ENCODE measurements at places on chromosomes 1 and 21.

DNA sequence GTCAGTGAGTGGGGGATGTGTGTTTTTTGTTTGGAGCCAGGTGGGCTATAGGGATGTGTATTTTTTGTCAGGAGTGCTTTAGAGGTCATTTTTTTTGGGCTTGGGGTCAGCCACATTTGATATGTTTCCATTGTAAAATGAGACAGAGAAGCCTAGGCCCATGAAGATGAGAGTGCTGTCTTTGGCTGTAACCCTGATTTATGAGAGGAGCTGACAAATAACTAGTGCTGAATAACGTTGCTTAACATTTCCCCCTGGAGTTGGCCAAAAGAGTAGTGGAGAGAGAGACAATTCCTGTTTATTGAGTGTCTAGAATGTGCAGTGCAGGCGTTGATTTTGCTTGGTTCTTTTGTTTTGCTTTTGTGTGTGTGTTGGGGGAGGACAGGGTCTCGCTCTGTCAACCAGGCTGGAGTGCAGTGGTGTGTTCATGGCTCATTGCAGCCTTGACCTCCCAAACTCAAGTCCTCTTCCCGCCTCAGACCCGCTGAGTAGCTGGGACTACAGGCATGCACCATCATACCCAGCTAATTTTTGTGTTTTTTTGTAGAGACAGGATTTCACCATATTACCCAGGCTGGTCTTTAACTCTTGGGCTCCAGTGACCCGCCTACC is 64.7 kb downstream of the S1PR1 start:
- no peaks in the 10 kb centered on the region for H3K27me3 ChIP-seq
- no peak overlapping the region for H3K4me3 ChIP-seq
- no peak for DNase-seq
- no peak overlapping the region for H3K27ac ChIP-seq
- H3K36me3 ChIP-seq, result no peaks in the 10 kb centered on the region

GRCh38 chr1:216621536-216621935 is 101.7 kb downstream of the ESRRG start:
- no peak for DNase-seq
- H3K27ac ChIP-seq, result no peak overlapping the region
- no peak overlapping the region for H3K4me3 ChIP-seq
- H3K36me3 ChIP-seq, result no peaks in the 10 kb centered on the region
- H3K4me1 ChIP-seq, result no peaks in the 10 kb centered on the region

DNA sequence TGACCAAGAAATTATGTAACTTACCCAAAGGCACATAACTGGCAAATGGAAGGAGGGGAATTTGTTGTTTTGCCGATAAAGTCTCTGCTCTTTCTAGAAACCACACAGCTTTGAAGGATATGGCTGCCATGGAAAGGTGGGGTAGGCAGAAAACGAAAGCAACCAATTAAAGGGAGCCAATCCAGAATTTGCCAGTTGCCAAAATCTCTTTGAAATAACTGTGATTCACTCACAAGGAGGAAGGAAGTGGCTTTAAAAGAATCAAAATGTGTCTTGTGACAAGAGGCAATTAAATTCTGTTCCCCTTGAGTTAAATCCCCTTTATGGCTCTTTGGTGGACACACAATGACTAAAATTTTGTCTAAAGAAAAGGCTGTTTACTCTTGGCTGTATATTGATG is 61.2 kb upstream of the CCDC190 start:
- H3K4me1 ChIP-seq, result no peaks in the 10 kb centered on the region
- H3K27me3 ChIP-seq, result no peaks in the 10 kb centered on the region
- H3K36me3 ChIP-seq, result no peaks in the 10 kb centered on the region

DNA sequence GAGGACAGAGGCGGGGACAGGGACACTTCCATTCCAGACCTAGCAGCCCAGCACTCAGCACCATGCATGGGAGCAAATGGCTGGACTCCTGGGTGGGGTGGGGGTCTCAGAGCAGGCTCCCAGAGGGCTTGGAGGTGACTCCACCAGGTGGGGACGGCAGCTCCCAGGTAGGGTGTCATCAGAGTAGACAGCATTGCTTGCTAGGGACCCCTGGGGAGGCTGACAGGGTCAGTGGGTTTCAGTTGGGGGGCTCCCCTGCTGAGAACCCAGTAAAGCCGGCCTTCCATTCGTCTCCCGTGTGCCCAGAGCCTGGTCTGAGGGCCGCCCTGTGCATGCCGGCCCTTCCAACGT is 4.8 kb upstream of the GJC2 start:
- no peaks in the 10 kb centered on the region for H3K27me3 ChIP-seq
- no peak overlapping the region for H3K4me3 ChIP-seq
- DNase-seq, result no peak
- H3K27ac ChIP-seq, result no peak overlapping the region

GRCh38 chr1:201559679-201560162 is 20.8 kb downstream of the NAV1 start:
- H3K4me3 ChIP-seq, result no peak overlapping the region
- H3K27me3 ChIP-seq, result no peaks in the 10 kb centered on the region
- peak; percentile 49 for DNase-seq
- H3K4me1 ChIP-seq, result no peaks in the 10 kb centered on the region
- H3K36me3 ChIP-seq, result no peaks in the 10 kb centered on the region

GRCh38 chr1:247415423-247416361 is at the start of gene NLRP3:
Gene NLRP3 (plus strand): TSS chr1:247416173. CDS start chr1:247418801, 2,628 bp downstream.
- peak within 1 kb of the TSS; percentile 64 for H3K27ac ChIP-seq
- H3K27me3 ChIP-seq, result no peaks in the 10 kb centered on the region
- DNase-seq, result peak; percentile 60
- no peaks in the 10 kb centered on the region for H3K36me3 ChIP-seq
- H3K4me1 ChIP-seq, result peaks cover 53% of the 10 kb centered on the region

DNA sequence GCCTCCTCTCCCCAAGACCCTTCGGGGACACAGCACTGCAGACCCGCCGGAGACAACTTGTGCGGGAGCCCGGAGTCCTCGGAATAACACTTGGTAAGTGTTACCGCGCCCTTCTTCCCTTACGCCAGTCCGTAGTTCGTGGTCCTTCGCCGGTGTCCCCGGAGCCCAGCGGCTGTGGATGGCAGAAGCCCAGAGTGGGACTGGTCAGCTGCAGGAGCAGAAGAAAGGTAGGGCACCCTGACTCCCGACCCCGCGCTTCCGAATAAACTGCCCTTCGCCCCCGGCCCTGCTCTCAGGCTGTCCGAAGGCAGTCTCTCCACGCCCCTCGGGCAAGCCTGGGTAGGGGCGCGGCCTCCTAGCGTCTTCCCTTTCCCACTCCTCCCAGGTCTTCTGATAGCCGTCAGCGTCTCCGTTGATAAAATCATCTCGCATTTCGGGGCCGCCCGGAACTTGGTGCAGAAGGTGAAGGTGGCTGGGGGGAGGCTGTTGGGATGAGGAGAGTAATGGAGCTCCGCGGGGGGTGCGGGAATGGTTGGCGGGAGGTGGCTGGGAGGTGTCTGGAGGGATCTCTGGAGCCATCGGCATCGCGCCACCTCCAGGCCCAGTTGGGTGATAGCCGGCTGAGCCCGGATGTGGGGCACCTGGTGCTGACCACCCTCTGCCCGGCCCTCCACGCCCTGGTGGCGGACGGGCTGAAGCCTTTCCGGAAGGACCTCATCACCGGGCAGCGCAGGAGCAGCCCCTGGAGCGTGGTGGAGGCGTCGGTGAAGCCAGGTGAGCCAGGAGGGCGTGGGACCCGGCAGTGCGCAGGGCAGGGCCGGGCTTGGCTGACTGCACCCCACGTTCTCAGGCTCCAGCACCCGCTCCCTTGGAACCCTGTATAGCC is 4.3 kb downstream of the RUSC1 start:
- H3K36me3 ChIP-seq, result peaks cover 2% of the 10 kb centered on the region
- DNase-seq, result peak; percentile 51
- H3K27me3 ChIP-seq, result no peaks in the 10 kb centered on the region
- peak overlapping the region; percentile 91 for H3K4me3 ChIP-seq
- peak overlapping the region; percentile 96 for H3K27ac ChIP-seq

GRCh38 chr1:155278689-155279160 is 1.5 kb downstream of the HCN3 start:
- H3K4me3 ChIP-seq, result no peak overlapping the region
- no peaks in the 10 kb centered on the region for H3K27me3 ChIP-seq
- H3K4me1 ChIP-seq, result peaks cover 27% of the 10 kb centered on the region
- H3K27ac ChIP-seq, result peak overlapping the region; percentile 10
- no peaks in the 10 kb centered on the region for H3K36me3 ChIP-seq
- no peak for DNase-seq

GRCh38 chr1:184740344-184740743 is 14.3 kb downstream of the EDEM3 start:
- no peak for DNase-seq
- H3K27ac ChIP-seq, result no peak overlapping the region
- no peak overlapping the region for H3K4me3 ChIP-seq
- peaks cover 36% of the 10 kb centered on the region for H3K4me1 ChIP-seq

GRCh38 chr21:28537371-28538079 is 455.2 kb downstream of the LTN1 start:
- no peaks in the 10 kb centered on the region for H3K36me3 ChIP-seq
- no peak overlapping the region for H3K4me3 ChIP-seq
- no peaks in the 10 kb centered on the region for H3K4me1 ChIP-seq
- H3K27me3 ChIP-seq, result no peaks in the 10 kb centered on the region
- no peak for DNase-seq
- H3K27ac ChIP-seq, result no peak overlapping the region

- no peak overlapping the region for H3K4me3 ChIP-seq
- no peaks in the 10 kb centered on the region for H3K4me1 ChIP-seq
- H3K27me3 ChIP-seq, result no peaks in the 10 kb centered on the region
- H3K27ac ChIP-seq, result no peak overlapping the region
These were observed 478.1 kb downstream of the TTLL7 start for GRCh38 chr1:83520797-83521196.

DNA sequence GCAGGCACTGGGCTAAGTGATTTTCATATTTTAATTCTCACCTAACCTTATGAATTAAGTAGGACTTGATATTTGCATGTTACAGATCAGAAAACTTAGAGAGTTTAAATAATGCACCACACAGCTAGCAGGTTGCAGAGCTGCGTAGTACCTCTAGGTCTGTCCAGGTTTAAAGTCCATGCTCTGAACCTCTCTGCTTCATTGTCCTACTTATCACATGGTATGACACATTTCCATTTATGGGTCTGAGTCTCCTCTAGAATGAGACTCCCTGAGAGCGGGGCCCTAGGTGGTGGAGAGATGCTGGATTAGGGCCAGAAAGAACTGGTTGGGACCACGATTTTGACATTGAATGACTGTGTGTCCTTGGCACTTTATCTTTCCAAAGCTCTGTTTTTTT is 102.5 kb upstream of the USP24 start:
- no peaks in the 10 kb centered on the region for H3K27me3 ChIP-seq
- no peak for DNase-seq
- no peak overlapping the region for H3K4me3 ChIP-seq

GRCh38 chr21:46210378-46211136 is 18.0 kb downstream of the LSS start:
- no peaks in the 10 kb centered on the region for H3K4me1 ChIP-seq
- no peak overlapping the region for H3K27ac ChIP-seq
- no peak for DNase-seq

GRCh38 chr1:162147760-162148159 is 78.3 kb downstream of the NOS1AP start:
- H3K4me1 ChIP-seq, result no peaks in the 10 kb centered on the region
- H3K36me3 ChIP-seq, result no peaks in the 10 kb centered on the region
- peaks cover 5% of the 10 kb centered on the region for H3K27me3 ChIP-seq
- DNase-seq, result no peak
- no peak overlapping the region for H3K4me3 ChIP-seq

- H3K4me3 ChIP-seq, result no peak overlapping the region
- no peaks in the 10 kb centered on the region for H3K36me3 ChIP-seq
- H3K27me3 ChIP-seq, result no peaks in the 10 kb centered on the region
- no peak for DNase-seq
- peaks cover 29% of the 10 kb centered on the region for H3K4me1 ChIP-seq
These were observed 98.0 kb downstream of the TGFBR3 start for GRCh38 chr1:91787919-91788318.

- H3K27ac ChIP-seq, result no peak overlapping the region
- H3K4me1 ChIP-seq, result no peaks in the 10 kb centered on the region
- no peak for DNase-seq
- no peak overlapping the region for H3K4me3 ChIP-seq
- no peaks in the 10 kb centered on the region for H3K36me3 ChIP-seq
These were observed 20.9 kb upstream of the SLC1A7 start for GRCh38 chr1:53163291-53163768.

Data from CD4-positive, alpha-beta memory T cell (primary cell).